Astrocyte (in vitro differentiated cells and primary cell): ENCODE measurements at places on chromosomes 3 and 15.

GRCh38 chr15:38474155-38474757 lies 20.3 kb downstream of the FAM98B start:
- no peaks in the 10 kb centered on the region for H3K4me1 ChIP-seq
- DNase-seq: peak; percentile 63
- no peak overlapping the region for H3K27ac ChIP-seq
- no peaks in the 10 kb centered on the region for H3K27me3 ChIP-seq
- no peak overlapping the region for H3K4me3 ChIP-seq

- peaks cover 5% of the 10 kb centered on the region for H3K27me3 ChIP-seq
- no peak overlapping the region for H3K4me3 ChIP-seq
- H3K36me3 ChIP-seq: no peaks in the 10 kb centered on the region
- no peak overlapping the region for H3K27ac ChIP-seq
Observed at GRCh38 chr15:58981808-58982475, 5.5 kb upstream of the RNF111 start.

- H3K4me3 ChIP-seq: no peak overlapping the region
- no peaks in the 10 kb centered on the region for H3K27me3 ChIP-seq
- H3K36me3 ChIP-seq: no peaks in the 10 kb centered on the region
- no peak overlapping the region for H3K27ac ChIP-seq
Observed at GRCh38 chr3:18302517-18302916, 122.6 kb downstream of the SATB1 start.

DNA sequence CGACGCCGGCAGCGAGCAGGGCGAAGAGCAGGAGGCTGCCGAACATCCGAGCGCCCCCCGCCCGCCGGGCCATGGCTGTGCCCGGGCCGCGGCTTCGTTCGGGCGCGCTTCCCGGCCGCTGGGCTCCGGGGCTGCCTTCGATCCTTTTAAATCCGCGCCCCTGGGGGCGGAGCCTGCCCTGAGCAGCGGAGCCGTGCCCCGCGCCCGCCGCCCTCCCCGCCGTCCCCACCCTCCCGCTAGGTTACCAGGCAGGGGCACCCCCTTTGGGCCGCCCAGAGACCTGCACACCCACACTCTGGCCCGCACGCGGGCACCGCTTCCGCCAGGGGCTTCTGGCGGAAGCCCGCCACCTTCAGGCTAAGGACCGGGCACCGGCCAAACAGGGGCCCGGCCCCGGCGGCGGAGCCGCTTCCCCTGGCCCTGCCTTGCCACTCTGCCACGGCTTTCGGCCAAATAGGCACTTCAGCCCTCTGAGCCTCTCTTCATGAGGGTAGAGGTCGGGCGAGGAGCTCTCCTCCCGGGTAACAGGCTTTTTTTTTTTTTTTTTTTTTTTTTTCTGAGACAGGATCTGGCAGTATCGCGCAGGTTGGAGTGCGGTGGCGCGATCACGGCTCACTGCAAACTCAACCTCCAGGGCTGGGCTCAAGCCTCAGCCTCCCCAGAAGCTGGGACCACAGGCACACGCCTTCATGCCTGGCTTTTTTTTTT lies at the start of gene NMB:
Gene NMB, minus strand, starts transcription at position 120 of the 708 bp plus-strand sequence. Its CDS starts 47 bp downstream, at position 73.
- peak within 1 kb of the TSS; percentile 50 for H3K27ac ChIP-seq
- peaks cover 4% of the 10 kb centered on the region for H3K36me3 ChIP-seq
- H3K4me1 ChIP-seq: peaks cover 21% of the 10 kb centered on the region
- DNase-seq: peak; percentile 50

- H3K4me1 ChIP-seq: no peaks in the 10 kb centered on the region
Observed at GRCh38 chr3:155697542-155697941, 47.3 kb downstream of the PLCH1 start.
